Activated CD8-positive, alpha-beta memory T cell treated with anti-CD3 and anti-CD28 coated beads for 1 hour (primary cell): ENCODE measurements at places on chromosomes 12 and 14.

- no peak for DNase-seq
These were observed at the start of gene TAS2R31 for GRCh38 chr12:11031307-11031706. Gene TAS2R31, minus strand, starts transcription at chr12:11031407. Its CDS starts 72 bp downstream, at chr12:11031335.

DNA sequence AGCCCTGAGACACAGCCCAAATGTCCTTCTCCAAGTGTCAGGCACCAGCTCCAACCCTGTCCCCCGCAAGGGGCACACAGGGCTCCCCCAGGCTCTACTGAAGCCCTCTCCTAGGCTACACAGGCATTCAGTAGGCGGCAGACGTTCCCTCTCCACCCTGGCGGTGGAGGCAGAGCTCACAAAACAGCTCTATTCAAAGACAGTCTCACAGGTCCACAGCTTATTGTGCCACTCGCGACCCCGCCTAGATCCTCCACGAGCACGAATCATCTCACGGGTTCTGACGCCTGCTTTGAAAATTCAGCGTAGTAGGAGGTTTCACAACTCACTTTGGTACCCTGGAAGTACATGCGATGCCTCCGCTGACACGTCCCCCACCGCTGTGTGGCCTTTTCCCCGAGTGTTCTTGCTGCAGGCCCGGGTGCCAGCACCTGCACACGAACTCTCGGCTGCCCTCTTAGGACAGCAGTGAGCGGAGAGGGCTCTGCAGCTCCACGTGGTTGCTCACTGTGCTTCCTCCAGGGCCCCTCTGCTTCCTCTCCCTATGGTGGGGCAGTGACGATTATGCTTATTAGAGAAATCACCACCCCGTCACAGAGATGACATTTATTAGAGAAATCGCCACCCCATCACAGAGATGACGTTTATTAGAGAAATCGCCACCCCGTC lies 78.5 kb downstream of the ADGRD1 start:
- no peak for DNase-seq

GRCh38 chr12:55830601-55831446 lies 1.4 kb upstream of the DNAJC14 start:
- peak; percentile 40 for DNase-seq

DNA sequence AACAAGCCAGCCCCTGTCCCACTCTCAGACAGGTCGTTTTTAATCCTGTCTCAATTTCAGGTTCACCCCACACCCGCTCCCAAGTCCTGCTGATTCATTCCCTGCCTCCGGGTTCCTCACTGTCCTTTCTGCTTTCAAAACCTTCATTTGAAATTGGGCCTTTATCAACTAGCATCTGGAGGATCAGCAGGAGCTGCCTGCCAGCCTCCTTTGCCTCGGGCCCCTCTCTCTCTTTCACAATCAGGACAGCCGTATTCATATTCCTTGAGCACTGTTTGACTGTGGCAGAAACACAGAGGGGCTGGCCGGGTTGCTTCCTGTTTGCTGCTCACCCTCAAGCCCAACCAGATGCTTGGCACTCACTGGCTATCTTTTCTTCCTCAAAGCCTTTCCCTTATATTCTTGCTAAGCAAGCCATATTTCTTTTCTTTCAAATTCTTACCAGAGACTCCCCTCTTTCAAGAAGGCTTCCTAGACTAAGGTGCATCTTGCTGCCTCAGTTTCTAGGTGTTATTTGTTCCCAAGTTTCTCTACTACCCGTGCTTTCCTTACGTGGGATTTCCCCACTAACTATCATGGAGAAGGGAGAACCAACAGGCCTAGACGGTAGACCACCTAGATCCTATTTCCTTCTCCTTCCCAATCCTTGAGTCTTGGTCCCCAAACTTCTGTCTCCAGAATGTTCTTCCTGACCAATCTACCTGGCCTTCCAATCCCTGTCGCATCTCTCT lies 3.0 kb downstream of the GALNT6 start:
- DNase-seq: no peak

GRCh38 chr14:69207435-69208041 lies 16.2 kb downstream of the EXD2 start:
- no peak for DNase-seq

- no peak for DNase-seq
These were observed 20.3 kb downstream of the LRRC74A start for GRCh38 chr14:76846331-76847047.
